ENCODE measurements at places on chromosomes 16 and 17.

DNA sequence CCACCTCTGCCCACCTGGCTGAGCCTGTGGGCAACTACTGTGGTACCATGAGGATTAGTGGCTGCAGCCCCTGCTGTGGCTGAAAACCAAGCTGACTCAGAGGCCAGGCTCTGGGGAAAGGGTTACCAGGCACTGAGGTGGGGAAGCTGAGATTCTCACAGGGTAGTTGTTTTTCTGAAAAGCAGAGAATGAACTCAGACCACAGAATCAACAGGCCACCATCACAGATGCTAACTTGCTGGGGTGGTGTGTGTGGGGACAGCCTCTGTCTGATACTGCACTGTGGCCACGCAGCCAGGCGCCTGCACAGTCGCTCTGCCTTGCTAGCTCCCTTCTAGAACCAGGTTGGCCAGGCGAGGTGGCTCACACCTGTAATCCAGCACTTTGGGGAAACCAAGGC lies 28.8 kb downstream of the NPLOC4 start:
- DNase-seq = no peak

DNA sequence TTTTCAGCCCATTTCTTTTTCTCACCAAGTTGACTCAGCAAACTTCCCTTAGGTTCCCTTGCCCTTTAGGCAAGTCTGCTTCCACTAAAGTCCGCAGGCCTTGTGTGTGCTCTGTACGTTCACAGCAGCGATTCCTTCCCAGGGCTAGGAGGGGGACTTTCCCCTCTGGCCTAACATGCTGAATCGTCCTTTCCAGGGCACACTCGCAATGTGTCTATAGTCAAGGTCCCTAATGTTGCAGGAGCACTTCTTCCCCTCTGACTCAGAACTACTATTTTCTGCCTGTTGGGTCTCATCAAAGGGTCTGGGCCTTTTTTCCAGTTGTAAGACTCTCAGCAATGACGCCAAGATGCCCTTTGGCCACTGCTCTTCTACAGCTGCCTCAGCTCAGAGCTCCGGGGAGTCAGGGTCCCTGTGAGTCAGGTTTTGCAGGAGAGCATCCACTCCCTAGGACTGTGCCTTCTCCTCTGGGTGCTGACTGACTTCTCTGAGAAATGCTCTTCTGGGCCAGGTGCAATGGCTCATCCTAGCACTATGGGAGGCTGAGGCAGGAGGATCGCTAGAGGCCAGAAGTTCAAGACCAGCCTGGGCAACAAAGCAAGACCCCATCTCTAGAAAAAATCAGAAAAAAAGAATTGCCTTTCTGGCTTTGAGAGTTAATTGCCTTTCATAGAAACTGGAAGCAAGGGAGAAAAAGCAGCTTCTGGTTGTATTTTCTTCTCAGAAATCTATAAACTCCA lies 64.4 kb upstream of the TBX2 start:
- no peak for DNase-seq

DNA sequence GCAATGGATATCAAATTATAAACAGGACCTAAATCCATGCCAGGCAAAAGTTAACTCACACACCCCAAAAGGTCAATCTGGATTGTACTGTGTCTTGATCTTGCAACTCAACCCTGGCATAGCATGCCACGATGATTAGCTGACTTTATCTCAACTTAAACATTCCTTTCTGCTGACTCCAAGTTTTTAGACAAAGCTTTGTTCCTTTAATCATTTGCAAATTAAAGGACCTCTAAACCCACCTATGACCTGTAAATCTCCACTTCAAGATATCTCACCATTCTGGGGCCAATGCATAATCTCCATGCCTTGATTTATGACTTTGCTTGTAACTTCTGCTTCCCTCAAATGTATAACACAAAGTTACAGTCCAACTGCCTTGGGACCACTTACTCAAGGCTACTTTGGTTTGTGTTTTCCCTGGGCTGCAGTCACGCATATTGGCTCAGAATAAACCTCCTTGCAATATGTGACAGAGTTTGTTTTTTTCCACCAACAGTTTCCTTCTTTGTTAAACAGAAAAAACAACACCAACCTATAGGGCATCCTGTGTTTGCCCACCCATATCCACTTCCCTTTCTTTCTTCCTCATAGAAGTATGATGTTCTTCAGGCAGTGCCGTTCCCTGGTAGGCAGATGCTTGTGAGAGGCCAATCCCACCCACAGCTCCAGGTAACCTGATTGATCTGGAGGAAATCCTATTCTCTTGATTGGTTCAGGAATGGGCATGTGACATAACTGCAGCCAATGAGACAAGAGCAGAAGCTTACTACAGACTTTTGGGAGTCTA lies 390.6 kb upstream of the ERCC4 start:
- no peak for DNase-seq

GRCh38 chr17:76179496-76180467 lies 38.7 kb upstream of the FOXJ1 start:
- DNase-seq = no peak

DNA sequence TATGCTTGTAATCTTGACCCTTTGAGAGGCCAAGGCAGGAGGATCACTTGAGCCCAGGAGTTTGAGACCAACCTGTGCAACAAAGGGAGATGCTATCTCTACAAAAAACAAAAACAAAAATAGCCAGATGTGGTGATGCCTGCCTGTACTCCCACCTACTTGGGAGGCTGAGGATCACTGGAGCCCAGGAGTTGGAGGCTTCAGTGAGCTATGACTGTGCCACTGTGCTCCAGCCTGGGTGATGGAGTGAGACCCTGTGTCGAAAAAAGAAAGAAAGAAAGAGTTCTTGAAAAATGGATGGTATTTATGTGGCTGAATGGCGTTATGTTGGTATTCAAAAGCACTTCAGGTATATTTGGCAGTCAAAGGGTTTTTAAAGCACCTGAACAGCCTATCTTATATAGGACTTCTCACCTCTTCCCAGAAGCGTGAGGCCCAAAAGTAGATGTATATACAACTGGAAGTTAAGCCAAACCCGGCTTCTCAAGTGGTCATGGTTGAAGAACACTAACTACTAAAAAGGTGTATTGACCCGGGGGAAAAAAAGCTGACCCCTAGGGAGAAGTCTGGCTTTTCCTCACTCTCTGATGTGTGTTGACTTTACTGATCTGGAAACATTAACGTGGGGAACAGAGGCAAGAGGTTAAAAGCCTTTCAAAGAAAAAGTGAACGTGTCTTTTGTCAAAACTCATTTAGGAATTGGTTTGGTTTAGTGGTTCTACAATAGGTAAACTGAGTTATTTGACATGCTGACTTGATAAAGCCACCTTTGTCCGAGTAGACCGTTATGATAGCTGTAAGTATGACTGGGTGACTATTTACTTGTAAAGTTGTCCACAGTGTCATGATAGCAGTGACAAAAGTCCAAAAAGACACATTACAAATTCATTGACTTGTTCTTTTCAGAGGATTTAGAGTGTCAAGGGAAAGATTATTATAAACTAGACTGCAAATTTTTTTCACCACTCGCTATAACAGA lies 183.4 kb downstream of the IRX3 start:
- DNase-seq = no peak

DNA sequence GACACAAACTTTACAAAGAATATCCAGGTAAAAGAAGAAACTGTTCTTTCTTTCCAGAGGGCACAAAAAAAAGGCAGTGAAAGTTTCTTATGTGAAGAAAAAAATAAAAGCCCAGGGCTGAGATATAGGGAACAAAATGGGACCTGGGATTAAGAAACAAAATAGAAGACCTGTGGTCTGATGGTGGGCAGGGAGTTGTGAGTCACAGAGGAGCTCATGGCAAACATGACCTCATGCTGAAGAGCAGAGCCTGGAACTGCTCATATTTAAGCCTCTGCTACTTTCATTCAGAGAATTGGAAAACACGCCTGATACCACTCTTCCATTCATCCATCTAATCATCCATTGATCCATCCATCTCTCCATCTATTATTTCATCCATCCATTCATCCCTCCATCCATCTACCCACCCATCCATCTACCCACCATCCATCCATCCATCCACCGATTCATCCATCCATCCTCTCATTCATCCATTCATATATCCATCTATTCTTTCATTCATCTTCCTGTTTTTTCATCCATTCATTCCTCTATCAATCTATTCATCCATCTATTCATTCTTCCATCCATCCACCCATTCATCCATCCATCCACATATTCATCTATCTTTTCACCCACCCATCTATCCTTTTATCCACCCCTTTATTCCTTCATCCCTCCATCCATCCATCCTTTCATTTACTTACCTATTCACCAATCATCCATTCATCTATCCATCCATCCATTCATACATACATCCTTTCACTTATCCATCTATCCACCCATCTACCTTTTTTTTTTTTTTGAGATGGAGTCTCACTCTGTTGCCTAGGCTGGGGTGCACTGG lies 30.0 kb downstream of the WFDC1 start:
- no peak for DNase-seq

DNA sequence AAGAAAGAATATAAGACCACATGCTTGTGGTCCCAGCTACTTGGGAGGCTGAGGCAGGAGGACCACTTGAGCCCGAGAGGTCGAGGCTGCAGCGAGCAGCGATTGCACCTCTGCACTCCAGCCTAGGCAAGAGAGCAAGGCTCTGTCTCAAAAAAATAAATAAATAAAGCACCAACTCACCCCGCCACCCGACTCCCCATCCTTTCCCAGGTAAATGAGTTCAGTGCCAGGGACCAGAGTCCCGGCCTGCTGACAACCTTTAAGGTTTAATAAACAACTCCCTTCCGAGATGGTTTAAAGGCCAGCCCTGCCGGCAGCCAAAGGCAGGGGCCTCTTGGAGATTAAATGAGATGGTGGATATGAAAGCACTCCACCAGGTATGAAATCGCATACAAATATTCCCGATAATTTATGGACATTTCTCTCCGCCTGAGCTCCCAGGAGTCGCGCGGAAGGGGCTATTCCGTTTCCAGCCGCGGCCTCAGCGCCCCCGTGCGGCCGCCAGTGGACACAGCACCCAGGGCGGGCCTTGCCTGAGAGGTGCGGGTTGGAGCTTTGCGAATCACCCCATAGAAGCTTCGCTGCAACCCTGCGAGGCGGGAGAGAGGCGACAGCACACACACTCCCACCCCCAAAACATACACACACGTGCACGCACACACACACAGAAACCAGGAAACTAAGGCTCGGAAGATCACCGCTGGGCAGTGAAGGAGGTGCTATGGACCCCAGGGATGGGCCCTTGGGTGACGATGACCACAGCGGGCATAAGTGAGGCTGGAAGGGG lies 4.0 kb upstream of the RPL38 start:
- DNase-seq = peak; percentile 93

DNA sequence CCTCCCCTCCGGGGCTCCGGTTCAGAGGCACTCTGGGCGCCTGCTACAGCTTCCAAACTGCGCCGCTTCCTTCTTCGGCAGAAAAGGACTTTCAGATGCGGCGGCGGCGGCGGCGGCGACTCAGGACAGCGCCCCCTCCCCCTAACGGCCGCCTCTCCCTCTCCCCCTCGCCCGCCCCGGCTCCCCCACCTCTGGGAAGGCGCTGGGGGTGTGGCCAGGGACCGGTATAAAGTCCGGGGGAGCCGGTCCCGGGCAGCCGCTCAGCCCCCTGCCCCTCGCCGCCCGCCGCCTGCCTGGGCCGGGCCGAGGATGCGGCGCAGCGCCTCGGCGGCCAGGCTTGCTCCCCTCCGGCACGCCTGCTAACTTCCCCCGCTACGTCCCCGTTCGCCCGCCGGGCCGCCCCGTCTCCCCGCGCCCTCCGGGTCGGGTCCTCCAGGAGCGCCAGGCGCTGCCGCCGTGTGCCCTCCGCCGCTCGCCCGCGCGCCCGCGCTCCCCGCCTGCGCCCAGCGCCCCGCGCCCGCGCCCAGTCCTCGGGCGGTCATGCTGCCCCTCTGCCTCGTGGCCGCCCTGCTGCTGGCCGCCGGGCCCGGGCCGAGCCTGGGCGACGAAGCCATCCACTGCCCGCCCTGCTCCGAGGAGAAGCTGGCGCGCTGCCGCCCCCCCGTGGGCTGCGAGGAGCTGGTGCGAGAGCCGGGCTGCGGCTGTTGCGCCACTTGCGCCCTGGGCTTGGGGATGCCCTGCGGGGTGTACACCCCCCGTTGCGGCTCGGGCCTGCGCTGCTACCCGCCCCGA lies at the start of gene IGFBP4:
Gene IGFBP4, plus strand, starts transcription at position 255 of the 792 bp plus-strand sequence. Its CDS starts 286 bp downstream, at position 541.
- peak; percentile 92 for DNase-seq

DNA sequence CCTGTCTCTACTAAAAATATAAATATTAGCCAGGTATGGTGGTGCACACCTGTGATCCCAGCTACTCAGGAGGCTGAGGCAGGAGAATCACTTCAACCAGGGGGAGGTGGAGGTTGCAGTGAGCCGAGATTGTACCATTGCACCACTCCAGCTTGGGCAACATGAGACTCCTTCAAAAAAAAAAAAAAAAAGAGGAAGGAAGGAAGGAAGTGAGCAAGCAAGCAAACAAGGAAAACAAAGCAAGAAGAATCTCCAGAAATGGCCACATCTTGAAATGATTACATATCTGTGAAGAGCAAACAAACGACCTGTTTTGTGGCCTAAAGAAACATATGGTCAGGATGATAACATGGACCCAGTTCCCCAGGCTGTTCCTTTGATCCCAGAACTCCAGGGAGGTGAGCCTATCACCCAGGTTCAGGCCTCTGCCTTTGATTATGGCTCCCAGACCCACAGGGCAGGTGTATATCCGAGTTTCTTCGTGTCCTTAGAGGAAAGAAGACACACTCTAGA lies 8.9 kb downstream of the ACOX1 start:
- DNase-seq = peak; percentile 53

GRCh38 chr17:6639014-6639585 lies 1.4 kb downstream of the KIAA0753 start:
- no peak for DNase-seq

- no peak for DNase-seq
These were observed 21.8 kb downstream of the CLEC16A start for GRCh38 chr16:10966129-10966528.

DNA sequence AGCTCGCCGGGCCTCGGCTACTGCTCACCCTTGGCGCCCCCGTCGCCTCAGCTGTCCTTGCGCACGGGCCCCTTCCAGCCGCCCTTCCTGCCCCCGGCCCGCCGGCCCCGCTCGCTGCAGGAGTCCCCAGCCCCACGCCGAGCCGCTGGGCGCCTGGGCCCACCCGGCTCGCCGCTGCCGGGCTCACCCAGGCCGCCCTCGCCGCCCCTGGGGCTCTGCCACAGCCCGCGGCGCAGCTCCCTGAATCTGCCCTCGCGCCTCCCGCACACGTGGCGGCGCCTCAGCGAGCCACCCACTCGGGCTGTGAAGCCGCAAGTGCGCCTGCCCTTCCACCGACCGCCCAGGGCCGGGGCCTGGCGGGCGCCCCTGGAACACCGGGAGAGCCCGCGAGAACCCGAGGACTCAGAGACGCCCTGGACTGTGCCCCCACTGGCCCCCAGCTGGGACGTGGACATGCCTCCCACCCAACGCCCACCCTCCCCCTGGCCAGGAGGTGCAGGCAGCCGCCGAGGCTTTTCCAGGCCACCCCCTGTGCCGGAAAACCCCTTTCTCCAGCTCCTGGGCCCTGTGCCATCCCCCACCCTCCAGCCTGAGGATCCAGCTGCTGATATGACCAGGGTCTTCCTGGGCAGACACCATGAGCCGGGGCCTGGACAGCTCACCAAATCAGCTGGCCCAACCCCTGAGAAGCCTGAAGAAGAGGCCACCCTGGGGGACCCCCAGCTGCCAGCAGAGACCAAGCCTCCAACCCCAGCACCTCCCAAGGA lies 12.8 kb downstream of the MYO15A start:
- no peak for DNase-seq

All from SK-N-SH (cell line).